Cerebellum (tissue), 4 donors: ENCODE measurements at places on chromosomes 7 and 10. TPM values are rescaled to one million over a fixed set of nuclear protein-coding genes. Genes with fewer than 3 reads are reported as not detected.
A peak's percentile ranks its signal among the peaks of the same experiment; 100 is the strongest.

Gene FAM131B
- total RNA-seq, result 42.6 TPM

Gene GCK
- 7.7 TPM for total RNA-seq

Gene GSTO1
- 7.9 TPM for total RNA-seq

Gene SSC4D
- 0.73 TPM for total RNA-seq

Gene CREM
- total RNA-seq, result 16.0 TPM

Gene CUZD1
- total RNA-seq, result 0.91 TPM

Gene CCDC7
- 59.0 TPM for total RNA-seq

Gene SFRP5
- 1.5 TPM for total RNA-seq

Gene SUN3
- total RNA-seq, result 0.36 TPM

Gene POLL
- 14.4 TPM for total RNA-seq

- no peak for DNase-seq
These were observed 14.6 kb upstream of the GPR26 start for GRCh38 chr10:123651421-123652047.

DNA sequence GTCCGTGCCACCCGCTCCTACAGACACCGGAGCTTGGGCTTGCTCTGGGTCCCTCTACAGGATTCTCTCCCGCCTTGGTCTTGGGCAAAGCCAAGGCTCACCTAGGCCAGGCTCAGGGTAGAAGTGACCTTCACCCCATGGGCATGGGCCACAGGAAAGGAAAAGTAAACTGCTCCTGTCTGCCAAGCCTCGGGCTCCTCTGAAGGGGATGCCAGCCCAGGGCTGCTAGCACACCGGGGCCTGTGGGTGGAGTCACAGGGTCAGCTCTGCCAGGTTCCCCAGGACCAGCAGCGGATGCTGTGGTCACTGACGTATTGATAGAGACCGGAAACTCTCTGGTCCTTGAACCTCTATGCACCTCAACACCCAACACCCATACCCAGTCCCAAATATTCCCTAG, 222.7 kb upstream of the MGMT start:
- DNase-seq, result no peak

- no peak for DNase-seq
These were observed 508.2 kb downstream of the ZWINT start for GRCh38 chr10:55852900-55853299.

GRCh38 chr10:94092848-94093247, 99.1 kb downstream of the PLCE1 start:
- no peak for DNase-seq

- DNase-seq, result no peak
These were observed 72.6 kb downstream of the PIP4K2A start for GRCh38 chr10:22641743-22642142.

GRCh38 chr10:8042721-8043568, 11.5 kb upstream of the GATA3 start:
- no peak for DNase-seq

DNA sequence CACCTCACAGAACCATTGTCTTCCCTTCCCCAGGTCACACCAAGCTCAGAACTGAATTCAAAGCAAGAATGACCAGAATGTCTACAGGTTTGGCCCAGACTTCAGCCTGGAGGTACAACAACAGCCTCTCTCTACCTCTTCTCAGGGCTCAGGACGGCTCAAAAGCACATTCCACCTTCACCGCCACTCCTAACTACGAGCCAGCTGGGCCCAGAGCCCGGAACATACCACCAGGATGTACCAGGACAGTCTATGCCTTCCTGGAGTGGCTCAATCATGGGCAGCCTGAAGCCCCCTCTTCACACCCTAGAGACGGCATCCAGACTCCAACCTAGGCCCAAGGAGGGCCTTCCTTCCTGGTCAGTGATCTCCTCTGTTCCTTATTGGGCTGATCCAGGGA, 41.6 kb downstream of the ANXA8 start:
- DNase-seq, result no peak

GRCh38 chr10:29576681-29577080, 58.1 kb downstream of the SVIL start:
- DNase-seq, result no peak

- DNase-seq, result no peak
These were observed 12.2 kb downstream of the SNX13 start for GRCh38 chr7:17928055-17928454.

DNA sequence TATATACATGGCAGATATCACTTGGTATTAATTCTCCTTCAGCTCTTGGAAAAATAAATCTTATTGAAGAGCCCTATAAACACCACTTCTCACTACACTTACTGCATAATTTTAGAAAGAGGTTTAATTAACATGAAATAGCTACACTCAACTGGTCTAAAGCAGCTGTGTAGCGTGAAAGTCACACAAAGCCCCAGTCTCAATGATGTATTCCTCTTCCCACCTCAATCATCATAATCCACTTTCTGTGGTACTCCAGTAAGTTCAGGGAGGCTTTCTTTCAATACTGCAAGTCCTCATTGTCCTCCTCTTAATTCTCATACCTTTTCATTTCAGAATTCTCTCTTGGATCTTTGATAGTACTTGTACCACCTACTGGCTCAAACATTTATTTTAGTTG, 688.0 kb downstream of the CNTNAP2 start:
- no peak for DNase-seq

DNA sequence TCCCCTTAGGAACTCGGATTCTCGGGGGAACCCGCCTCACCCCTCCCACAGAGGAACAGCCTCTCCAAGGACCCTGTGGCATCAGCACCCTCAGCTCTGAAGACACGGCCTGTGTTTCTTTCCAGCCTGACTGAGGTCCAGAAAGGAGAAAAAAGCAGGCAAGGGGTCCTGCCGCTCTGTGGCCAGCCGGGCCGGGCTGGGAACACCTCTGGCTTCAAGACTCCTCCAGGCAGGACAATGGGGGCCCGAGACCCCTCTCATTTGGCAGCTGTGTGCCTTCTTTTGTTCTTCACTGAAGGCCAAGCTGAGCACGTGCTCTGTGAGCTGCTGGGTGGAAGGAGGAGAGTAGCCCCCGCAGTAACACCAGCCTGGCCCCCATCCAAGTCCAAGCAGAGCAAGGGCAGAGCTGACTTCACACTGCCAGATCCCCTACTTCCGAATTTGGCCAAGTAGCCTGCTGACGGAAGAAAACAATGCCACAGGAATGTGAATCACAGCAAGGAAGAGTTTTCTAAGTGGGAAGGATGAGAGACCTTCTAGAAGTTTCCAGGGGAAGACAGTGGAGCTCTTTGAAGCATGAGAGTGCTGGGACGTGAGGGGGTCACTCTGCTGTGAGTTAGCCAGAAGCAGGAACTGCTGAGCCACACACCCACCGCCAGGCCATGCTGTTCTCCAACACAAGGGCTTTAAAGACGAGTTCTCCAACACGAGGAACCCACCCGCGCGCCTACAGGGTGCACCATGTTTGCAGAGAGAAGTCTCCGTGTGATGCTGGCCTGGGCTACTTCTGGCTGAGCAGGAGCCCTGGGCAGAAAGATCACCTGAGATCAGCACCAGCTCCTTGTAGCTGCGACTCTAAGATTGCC, 3.1 kb downstream of the CNPY1 start:
- DNase-seq, result no peak

DNA sequence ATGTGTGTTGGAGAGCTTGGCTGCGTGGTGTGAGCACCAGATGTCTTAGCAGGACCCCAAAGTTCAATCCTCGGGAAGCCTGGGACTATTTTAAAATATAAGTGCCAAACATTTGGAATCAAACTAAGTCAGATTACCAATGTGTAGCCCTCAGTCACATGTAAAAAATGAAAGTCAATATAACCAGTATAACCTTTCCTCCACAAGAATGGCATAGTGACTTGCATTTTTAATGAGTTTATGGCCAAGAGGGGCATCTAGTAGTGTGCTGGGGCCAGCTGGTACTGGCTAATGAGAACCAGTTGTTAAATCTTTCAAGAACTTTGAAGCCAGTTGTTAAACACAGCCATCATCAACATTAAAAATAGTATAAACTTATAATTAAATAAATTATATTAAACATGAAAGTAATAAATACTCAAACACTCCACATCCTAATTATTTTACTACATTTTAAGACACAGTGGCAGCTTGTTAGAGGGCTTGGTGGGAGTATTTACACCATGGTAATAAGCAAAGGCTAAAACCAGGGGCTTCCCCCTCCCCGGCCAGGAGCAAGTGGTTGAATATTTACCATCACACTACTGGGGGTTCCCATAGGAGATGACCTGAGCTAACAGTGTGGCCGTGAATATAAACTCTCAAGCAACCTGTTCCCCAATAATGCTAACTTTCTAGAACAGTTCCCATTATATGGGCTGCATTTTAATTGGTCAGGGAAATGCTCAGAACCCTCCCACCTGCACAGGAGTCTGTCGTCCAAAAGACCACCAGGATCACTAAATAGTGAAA, 7.9 kb upstream of the FAM170B start:
- no peak for DNase-seq

DNA sequence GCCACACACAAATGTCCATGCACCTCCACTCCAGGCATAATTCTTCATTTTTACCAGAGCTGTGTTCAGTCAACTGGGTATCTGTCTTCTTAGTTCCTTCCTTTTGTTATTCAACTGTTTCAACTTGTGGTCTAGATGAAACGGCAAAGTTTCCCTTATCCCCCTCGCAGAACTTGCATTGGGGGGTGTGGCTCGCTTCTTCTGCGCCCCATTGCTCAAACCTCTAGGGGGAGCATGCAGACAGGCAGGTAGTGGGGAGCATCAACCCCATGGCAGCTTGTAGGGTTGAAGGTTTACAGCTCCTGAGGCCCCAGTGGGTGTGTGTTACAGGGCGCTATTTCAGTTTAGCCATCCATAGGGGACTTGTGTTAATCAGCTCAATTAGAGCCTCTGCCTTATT, 38.3 kb upstream of the COBL start:
- no peak for DNase-seq

DNA sequence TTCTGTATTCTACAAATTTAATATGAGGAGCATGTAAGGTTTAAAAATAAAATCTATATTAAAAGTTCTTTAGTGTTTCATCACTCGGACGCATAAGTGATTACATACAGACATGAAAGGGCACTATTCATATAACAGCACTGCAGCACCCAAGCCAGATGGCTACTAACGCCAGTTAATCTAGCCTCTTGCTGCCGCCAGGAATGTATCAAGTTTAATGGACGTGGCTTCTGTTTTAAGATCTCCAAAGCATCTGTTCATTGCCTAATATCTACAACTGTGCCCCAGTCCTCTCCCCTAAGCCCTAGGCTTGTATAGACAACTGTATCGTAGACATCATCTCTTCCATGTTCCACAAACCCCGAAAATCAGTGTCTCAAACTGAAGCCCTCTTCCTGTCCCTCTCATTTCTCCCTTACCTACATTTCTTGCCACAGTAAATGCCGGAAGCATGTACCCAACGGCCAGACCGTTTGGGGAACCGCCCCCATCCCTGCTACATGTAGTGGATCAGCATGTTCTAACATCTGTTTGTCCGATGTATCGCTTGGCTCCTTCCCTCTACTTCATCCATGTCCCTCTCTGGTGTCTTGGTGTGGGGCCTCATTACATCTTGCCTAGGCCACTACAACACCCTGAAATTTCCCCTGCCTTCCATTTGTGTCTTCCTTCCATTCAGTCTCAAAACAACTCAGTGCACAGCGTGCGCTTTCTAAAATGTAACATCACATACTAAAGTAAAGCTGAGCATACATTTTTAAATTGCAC, 147.5 kb upstream of the RSU1 start:
- no peak for DNase-seq

DNA sequence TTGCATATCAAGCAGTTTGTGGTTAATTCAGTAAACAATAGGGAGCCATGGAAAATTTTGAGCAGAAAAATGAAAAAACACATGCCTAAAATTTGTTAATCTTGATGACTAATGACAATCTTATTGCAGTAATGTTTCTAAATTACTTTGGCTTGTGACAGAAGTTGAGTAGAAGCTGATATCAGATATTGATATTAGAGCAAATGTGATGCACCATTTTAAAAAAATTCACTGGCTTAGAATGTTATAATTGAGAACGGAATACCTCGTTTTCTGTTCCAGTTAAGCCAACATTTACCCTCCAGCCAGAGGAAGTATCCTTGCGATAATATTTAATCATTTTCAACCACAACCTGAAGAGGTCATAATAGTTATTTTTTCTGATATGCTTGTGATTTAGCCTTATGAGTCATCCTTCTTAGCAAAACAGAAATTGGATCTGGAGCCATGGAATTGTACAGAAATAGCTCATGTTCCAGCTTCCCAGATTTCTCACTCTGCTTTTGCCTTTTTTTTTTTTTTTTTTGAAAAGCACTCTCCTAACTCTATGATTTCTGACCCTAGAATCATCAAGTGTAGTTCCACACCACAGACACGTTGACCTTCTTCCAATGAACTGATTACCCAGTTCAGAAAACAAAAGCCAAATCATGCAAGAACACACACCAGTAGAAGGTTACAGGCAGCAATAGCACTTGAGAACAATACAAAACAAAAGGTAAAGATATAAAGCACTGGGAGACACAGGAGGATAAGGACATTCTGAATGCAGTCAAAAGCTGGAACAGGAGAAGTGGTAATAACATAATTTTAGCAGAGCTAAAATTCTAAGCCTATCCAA, 96.8 kb upstream of the PHYHIPL start:
- no peak for DNase-seq

DNA sequence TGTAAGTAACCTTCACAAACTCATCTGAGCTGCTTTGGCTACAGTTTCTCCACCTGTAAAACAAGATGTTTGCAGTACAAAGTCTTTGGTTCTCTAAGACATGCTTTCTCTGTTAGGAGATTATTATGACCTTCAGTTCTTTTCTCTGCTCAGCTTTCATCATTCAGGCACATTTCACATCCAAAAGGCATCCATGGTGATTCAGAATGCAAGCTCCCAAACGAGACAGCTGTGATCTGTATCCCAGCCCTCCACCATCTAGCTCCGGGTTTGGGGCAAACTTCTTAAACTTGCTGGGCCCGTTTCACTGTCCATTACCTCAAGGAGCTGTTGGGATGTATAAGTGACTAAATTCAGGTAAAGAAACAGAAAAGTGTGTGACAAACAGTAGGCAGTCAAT, 95.8 kb upstream of the COL1A2 start:
- no peak for DNase-seq

GRCh38 chr7:133114519-133114918, 32.6 kb upstream of the CHCHD3 start:
- DNase-seq, result no peak

GRCh38 chr10:80137920-80138319, 5.4 kb downstream of the PLAC9 start:
- DNase-seq, result no peak

GRCh38 chr10:10919976-10920375, 97.7 kb upstream of the CELF2 start:
- DNase-seq, result no peak

DNA sequence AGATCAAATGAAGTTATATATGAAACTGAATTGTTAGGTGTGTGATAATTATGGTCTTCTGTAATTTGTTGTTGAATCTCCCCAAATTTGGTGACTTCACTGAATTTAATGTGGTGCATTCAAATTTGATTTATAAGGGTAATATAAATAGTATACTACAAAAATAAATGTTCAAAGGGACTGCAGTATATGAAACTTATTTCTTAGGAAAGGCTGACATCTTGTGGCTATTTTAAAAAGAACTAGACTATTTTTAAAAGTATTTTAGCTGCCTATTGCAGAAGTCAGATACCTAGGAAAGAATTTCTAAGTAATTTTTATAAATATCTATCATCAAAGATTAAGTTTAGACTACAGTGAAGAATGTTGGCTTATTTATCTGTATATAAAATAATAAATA, 36.6 kb downstream of the ATRNL1 start:
- DNase-seq, result peak; percentile 10
